DMS79 (cell line): ENCODE measurements at places on chromosomes 3 and 15.
A peak's percentile ranks its signal among the peaks of the same experiment; 100 is the strongest.

GRCh38 chr15:76239786-76240185 is 71.5 kb downstream of the ETFA start:
- no peak for DNase-seq

DNA sequence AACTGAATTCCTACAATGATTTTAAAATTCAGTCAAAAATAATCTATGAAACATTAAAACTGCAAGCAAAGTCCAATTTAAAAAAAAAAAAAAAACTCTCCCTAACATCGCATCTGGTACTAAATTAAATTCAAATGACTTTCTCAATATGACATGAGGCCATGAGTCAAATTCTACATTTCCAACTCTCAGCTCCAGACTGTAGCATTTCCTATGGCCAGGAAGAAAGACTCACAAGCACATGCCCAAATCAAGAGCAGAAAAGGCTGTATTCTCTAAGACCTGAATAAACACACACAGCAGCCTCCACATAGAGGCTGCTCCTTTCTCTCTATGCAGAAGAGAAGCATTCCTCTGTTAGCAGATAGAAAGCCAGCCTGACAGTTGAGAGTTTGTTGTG is 729.2 kb downstream of the ROBO1 start:
- DNase-seq, result no peak

GRCh38 chr3:196966526-196967401 is 1.9 kb downstream of the PIGZ start:
- DNase-seq, result no peak

DNA sequence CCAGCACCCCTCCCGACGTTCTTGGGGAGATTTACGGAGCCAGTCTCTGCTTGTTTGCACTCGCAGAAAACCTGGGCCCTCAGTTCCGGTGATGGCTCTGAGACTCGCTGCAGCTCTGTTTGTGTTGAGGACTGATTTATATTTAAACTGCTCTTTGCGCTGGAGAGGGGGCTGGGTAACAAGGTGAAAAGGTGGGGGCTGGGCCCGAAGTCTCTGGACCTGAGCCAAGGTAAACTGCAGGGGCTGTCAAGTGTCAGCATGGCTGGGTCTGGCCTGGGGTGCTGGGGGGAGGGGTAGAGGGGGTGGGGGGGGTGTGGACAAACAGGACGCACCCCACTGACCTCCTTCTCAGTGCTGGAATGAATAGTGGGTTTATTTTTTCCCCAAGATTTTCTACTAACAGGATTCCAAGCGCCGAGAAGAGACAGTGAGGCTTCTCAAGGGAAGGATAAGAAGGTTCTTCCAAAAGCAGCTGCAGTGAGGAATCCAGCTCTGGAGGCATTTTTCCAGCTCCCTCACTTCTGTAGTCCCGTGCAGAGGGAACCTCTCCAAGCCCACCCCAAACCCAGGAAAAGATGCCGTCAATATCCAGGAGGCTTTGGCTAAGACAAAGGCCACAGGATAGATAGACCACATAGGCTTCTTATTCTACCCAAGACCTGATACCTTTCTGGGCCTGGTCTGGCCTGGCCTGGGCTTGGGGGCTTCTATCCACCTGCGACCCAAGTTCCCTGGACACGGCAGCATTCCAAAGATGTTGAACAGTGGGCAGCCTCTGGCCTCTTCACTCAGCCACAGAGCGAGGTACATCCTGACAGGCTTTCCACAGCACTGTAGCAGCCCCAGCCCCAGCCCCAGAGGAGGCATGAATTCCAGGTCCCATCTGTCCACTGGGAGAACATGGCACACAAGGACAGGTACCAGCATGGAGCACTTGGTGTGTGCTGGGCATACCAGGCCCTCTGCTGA is 938 bp upstream of the SLCO2A1 start:
- peak; percentile 33 for DNase-seq

DNA sequence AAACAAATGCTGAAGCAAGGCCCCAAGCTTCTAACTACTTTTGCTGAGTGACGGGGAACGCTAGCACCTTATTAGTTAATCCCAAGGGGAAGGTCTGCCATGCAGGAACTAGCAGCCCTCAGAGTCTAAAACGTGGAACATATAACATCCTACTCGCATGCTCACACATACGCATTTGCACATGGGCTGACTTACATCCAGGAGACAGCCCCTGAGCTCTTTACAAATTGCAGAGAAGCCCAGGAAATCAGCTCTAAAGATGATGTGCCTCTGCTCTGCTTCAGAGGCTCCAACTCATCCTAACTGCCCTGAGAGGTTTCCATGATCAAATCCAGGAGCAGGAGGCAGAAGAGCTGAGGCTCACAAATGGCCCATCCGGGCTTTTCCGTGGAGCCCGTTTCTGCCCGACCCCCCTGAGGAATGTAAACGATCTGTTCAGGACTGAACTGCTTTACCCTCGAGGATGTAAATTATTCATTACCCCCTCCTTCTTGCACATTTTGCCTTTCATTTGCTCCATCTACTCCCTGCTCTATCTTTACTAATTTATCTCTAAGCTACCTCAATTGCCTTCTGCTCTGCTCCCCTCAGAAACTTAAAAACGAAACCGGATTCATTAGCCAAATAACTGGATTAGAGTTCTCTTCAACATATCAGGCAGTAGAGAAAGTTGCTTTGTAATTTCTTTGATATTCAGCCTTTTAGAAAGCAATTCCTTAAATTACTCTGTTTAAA is 141.9 kb upstream of the CCDC54 start:
- DNase-seq, result no peak

GRCh38 chr15:74203914-74204431 is 1.4 kb upstream of the STRA6 start:
- DNase-seq, result peak; percentile 60

GRCh38 chr15:63915873-63916771 is 82.4 kb upstream of the HERC1 start:
- DNase-seq, result no peak

GRCh38 chr3:9149566-9149965 is 99.9 kb downstream of the SRGAP3 start:
- DNase-seq, result no peak

GRCh38 chr3:98573181-98573728 is 20.2 kb downstream of the CPOX start:
- no peak for DNase-seq

- no peak for DNase-seq
These were observed 72.0 kb upstream of the BLM start for GRCh38 chr15:90644952-90645725.

GRCh38 chr15:60460931-60461330 is 18.0 kb downstream of the ICE2 start:
- DNase-seq, result no peak

GRCh38 chr3:169790687-169791429 is 17.7 kb downstream of the MYNN start:
- no peak for DNase-seq

GRCh38 chr3:143536817-143537535 is 311.3 kb downstream of the SLC9A9 start:
- DNase-seq, result no peak

DNA sequence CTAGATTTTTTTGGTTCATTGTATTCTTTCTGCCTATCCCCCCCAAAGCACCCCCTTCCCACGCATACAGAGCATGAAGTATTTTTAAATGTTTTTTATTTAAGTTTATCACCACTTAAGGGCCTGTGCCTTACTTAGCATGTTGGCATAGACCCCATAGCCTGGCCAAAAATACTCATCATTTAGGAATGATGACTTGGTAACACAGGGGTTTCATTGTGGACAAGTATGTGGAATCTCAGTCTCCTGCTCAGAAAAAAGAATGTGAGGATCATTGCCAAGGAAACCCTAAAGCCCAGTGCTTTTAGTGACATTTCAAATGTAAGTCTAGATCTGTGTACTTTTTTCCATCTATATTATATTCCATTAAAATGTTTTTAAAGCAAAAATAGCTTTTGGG is 146.3 kb downstream of the ALCAM start:
- no peak for DNase-seq

- DNase-seq, result no peak
These were observed 59.6 kb downstream of the PDE8A start for GRCh38 chr15:85041230-85041629.

- DNase-seq, result no peak
These were observed 44.6 kb upstream of the PGPEP1L start for GRCh38 chr15:99052205-99052604.
